ENCODE measurements at places on chromosomes 5 and 9.

DNA sequence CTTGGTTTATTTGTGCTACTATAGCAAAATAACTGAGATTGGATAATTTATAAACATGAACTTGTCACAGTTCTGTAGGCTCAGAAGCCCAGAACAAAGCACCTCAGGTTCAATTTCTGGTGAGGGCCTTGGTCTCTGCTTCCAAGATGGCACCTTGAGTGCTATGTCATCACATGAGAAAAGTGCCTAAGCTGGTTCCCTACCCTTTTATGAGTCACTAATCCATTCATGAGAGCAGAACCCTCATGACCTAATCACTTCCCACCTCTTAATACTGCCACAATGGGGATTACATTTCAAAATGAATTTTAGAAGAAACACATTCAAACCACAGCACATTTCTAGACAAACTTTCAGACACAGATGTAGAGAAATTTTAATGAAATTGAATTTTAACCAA, 98.2 kb upstream of the PRSS3 start:
- no peak for DNase-seq

DNA sequence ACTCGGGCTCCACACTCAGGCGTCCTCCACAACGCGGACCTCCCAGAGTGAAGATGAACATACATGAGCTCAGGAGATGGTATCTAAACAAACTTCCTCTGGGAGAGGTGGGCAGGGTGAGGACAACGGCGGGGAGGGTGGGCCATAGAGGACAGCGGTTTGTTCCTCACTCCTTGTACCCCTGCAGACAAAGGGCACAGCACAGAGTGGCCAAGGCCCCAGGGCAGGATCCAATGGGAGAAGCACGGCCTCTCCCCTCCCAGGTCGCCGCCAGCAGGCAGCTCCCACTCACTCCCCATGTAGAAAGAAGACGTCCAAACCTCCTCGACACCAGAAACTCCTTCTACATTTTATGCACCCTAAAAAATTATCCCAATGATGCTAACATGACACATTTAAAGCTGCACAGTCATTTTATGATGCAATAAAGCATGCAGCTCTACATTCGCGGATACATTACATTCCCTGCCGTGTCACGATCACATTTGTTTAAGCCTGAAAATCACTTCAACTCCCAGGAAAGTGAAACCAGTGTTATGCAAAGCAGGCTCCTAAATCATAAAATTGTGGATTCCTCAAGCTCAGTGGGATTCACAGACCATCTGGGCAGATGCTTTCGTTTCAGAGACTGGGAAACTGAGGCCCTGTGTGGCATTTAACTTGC, 87.5 kb upstream of the SARDH start:
- no peak for DNase-seq

DNA sequence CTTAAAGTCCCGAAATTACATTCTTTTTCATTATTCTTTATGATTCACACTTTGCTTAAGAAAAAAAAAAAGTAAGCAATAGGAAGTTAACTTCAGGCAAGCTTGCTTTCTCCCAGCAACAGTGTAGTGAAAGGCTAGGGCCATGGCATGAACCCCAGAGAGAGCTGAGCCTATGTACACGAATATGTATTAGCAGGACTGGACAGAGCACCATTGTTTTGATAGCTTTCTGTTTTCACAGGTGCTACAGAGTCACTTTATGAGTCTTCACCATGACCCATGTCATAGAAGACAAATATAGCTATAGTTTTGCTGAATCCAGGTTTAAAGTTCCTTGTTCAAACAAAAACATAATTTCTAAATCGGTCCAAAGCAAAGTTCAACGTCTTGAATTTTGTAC, 199.2 kb downstream of the ADAMTSL1 start:
- no peak for DNase-seq

DNA sequence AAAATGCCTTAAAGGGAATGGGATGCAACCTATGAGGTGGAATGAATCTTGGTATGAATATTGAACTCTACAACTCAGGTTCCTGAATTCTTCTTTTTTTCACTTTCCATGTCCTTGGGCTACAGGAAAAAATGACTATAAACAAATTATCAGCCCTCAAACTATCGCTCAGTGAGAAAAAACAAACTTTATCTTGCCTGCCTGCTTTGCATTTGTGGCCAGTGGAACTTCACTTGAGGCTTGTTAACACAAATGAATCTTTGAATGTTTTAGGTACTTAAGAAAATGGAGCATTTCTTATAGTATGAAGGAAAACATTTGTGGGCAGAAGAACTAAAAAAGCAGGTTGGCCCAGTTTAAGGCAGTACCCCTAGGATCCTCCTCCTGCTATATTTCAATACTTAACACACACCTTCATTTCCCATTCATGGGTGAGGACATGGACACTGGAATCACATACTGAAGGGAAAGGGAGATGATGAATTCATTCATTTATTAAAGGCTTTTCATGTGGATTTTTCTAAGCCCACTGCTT, 34.1 kb downstream of the ELOVL7 start:
- no peak for DNase-seq

DNA sequence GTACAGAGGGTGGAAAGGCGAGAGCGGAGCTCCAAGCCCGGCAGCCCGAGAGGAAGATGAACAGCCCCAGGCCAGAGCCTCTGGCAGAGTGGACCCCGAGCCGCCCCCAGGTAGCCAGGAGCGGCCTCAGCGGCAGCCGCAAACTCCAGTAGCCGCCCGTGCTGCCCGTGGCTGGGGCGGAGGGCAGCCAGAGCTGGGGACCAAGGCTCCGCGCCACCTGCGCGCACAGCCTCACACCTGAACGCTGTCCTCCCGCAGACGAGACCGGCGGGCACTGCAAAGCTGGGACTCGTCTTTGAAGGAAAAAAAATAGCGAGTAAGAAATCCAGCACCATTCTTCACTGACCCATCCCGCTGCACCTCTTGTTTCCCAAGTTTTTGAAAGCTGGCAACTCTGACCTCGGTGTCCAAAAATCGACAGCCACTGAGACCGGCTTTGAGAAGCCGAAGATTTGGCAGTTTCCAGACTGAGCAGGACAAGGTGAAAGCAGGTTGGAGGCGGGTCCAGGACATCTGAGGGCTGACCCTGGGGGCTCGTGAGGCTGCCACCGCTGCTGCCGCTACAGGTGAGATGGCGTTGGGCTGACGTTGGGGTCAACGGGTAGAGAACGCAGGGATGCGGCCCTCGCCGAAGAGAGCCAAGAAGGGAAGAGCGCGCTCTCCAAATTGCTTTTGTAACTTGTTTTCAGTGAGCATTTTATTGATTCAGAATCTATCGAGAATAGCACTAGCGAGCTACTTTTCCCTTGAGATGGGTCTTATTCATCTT, at the start of gene PTGER4:
PTGER4 (plus strand) TSS at position 3 of the 769 bp plus-strand sequence. CDS start 1,079 bp downstream, outside the sequence.
- no peak for DNase-seq

DNA sequence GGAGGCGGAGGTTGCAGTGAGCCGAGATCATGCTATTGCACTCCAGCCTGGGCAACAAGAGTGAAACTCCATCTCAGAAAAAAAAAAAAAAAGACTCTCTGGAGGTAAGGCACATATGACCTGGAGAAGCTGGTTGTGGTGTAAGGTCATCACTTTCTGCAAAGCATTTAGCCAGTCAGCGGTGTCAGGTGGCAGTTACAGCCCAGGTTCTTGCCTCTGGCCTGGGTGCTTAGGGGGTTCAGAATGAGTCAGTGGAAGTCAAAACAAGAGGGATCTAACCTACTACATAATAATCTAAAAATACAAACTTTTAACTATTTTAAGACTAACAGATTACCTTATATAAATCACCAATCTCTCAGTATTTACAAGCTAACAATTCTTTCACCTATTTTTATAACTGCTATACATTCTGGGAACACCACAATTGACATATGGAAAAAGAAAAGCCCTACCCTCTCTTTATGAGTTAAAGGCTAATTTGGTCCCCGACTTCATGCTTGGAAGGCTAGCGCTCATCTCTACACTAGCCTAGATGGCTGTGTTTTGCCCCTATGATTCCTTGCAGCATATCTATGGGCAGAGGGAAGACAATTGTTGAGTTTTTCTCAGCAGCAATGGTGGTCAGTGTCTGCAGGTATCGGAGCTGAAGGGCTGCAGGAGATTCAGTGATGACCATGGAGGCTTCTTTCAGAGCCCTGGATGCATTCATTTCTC, 29.2 kb downstream of the STOM start:
- DNase-seq = no peak

DNA sequence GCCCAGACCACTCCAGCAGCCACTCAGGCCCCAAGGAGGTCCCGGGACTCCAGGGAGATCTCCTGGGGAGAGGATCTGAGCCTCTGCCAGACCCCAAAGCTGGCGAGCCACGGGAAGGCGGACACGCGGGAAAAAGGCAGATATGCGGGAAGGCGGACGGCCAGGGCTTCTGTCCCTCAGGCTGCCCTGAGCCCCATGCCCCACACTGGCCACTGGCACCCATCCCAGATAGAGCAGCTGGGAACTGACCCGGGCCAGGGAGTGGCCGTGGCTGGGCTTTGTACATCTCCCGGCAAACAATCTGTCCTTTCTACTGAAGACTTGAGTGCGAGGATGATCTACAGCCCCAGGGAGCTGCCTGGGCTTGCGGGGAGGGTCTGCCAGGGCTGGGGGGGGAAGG, 21.1 kb upstream of the NOTCH1 start:
- DNase-seq = no peak

DNA sequence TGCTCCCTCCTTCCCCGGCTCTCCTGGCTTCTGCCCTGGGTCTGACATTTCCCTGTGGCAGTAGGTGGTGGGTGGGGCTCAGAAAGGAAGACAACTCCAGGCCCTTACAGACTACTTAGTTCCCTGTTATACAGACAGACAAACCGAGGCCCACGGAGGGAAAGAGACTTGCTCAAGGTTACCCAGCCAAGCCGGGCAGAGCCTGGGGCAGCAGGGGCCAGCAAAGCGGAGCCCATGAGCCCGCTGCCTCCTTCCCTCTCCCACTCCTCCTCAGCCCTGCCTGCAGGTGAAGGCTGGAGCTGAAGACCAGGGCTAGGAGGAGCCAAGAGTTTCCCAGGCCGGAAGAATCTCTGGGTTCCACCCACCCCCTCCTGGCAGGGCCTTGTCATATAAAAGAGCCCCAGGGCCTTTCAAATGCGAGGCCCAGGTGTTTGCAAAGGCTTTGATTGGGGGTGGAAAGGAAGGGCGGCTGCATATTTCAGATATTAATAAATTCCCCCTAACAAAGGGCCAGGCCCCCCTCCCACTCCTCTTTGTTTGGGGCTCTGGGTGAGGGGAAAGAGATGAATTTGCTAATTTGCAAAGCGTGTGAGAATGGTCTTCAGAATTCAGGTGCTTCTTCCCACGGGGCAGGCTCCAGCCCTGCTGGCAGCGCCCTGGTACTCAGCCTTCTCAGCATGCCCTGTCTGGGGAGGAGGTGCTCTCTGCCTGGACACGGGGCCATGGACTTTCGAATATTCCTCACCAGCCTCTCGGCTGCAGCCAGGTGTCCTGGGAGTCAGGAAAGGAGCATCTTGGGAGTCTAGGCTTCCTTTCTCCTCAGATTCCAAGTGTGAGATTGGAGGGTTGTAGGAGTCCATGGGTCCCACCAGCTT, 21.5 kb downstream of the SLC6A7 start:
- DNase-seq = no peak

GRCh38 chr9:129981180-129981907, 61.6 kb downstream of the FNBP1 start:
- DNase-seq = no peak

GRCh38 chr5:126251024-126251423, 172.2 kb upstream of the GRAMD2B start:
- no peak for DNase-seq

- DNase-seq = no peak
Observed at GRCh38 chr5:144944936-144945335, 774.3 kb downstream of the KCTD16 start.

DNA sequence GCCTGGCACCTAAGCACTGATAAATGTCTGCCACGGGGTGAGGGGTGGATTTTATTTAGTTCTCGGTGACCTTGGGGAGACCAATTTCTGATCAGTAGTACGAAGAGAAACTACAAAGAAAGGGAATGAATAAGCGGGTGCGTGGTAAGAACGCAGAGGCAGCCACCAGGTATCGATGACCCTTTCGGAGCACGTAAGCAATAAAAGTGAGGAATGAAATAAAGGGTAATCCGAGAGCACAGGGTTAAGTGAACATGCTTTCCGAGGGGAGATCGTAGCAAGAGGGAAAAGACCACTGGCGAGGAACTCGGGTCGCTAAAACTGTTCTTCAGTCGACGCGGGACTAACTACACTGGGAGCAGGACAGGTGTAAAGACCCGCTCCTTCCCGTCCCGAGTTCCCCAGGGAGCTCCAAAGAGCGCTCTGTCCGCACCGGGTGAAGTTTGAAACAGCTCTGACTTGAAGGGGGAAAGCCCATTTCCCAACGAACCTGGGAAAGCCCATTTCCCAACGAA, 1.1 kb downstream of the ELOVL7 start:
- no peak for DNase-seq

GRCh38 chr9:28032268-28032590, 458.9 kb upstream of the C9orf72 start:
- no peak for DNase-seq

GRCh38 chr5:169218176-169218575, 82.8 kb downstream of the SLIT3 start:
- DNase-seq = no peak

DNA sequence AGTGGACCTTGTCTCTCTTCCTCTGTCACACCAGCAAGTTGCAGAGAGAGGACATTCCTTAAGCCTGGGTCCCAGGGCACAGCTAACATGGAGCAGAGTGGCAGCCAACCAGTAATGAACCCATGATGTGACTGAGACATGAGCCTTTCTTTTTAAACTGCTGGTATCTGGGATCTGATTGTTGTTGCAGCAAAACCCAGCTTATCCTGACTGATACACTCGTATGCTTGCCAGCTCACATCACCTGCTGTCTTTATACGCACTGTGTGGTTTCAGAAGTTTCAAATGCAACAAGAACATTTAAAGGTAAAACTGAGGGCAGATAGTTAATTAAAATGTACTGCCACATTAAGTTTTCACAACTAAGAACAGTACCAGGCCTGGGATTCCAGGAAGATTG, 97.1 kb downstream of the HSD17B3 start:
- no peak for DNase-seq

GRCh38 chr5:78268356-78268755, 26.1 kb downstream of the AP3B1 start:
- no peak for DNase-seq

GRCh38 chr5:37825334-37825915, 14.4 kb downstream of the GDNF start:
- DNase-seq = no peak

DNA sequence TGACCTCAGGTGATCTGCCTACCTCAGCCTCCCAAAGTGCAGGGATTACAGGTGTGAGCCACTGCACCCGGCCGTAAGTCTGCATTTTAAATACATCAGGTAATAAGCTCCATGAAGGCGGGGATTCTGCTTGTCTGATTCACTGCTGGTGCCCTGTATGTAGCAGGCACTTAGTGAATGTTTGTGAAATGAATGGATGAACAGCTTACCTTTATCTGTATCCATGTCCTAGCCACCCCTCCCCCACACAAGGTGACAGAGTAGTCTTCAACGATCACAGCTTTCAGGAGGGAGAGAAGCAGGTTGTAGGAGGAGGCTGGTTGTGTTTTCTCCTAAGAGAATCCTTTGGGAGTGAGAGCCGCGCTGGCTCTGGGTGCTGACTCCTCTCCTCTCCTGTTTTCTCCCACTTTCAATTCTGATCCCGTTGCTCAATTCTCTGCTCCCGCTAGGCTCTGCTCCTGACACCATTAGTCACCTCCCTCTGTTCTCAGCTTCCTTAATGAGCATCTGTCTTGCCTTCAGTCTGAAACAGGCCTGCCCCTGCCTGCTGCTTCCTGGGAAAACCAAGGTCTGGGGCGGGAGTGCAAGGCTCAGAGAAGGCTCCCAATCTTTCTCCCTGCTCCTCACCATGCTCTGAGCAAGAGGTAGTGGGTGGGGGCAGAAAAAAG, 88.8 kb upstream of the CTNNA1 start:
- DNase-seq = no peak
